RWPE1 (cell line): ENCODE measurements at places on chromosomes 11 and 22.

- DNase-seq, result no peak
Measured at GRCh38 chr11:23988381-23989006, 508.4 kb upstream of the LUZP2 start.

- no peak for DNase-seq
Measured at GRCh38 chr11:126443120-126443519, 87.6 kb downstream of the ST3GAL4 start.

- DNase-seq, result peak; percentile 11
Measured at GRCh38 chr11:49208006-49208721, at the start of gene FOLH1. TSS of gene FOLH1 (minus strand) at chr11:49208602. CDS start at chr11:49208409, 193 bp downstream.

- no peak for DNase-seq
Measured at GRCh38 chr22:33748714-33749113, 171.6 kb downstream of the LARGE1 start.

DNA sequence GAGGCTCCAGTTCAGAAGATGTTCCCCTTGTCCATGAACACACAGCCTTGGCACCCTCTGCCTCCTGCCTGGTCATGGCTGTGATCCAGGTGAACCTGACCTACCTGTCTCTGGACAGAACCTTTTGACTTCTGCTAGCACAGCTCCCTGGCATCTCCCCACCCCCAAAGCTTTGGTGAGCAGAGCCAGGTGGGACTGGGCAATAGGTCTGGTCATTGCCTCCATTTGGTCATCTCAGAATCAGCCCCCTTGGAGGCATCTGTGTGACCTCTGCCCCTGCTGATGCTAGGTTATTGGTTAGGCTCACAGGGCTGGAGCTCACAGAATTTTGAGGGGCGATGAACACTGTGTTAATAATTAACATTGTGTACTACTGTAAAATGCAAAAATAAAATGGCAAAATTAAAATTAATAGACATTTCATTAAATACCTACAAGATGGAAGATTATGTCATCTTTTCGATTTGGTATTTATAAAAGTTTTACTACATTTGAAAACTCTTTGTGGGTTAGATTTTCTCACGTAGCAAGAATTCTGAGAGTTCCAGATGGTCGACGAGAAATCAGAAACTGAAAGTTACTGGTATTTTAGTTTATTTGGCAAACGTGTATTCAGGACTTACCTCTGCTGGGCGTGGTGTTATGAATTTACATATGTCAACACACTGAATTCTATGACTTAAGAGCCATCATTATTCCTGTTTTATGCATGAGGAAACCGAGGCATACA, 8.3 kb upstream of the KIAA0930 start:
- DNase-seq, result no peak

DNA sequence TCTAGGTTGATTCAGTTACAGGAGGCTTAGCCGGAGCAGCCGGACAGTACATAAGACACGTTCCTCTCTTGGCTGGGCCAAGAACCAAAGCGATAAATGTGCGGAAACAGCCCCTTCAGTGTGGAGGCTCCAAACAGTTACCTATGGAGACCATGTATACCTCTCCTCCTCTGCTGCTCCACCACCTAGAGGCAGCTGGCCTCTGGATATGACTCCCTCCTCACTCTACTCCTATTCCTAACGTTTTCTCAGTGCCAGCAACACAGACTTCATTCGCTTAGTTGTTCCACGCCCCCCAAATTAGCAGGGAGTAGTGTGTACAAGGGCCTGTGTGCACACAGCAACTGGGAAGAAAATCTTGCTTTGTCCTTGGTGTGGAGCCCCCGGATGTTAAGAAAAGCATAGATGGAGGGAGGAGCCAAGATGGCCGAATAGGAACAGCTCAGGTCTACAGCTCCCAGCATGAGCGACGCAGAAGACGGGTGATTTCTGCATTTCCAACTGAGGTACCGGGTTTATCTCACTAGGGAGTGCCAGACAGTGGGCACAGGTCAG, 362.3 kb upstream of the KIRREL3 start:
- no peak for DNase-seq

DNA sequence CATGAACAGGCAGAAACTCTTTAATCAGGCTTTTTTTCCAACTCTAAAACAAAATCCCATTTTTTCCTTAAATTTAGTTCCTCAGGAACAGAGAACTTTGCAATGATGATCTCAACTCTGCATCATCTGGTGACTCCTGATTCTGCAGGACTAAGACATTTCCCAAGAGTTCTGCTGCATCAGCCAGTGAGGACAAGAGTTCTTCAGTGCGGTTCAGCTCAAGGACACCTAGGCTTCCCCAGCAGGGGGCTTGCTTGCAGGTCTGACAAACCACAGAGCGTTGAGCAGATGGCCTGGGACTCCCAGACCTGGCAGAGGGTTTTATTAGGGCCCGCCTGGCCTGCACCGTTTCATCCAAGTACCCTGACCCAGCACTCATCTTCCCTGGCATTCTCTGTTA, 6.4 kb downstream of the CDCA5 start:
- no peak for DNase-seq

- no peak for DNase-seq
Measured at GRCh38 chr11:64410404-64410734, 51.4 kb downstream of the RPS6KA4 start.

DNA sequence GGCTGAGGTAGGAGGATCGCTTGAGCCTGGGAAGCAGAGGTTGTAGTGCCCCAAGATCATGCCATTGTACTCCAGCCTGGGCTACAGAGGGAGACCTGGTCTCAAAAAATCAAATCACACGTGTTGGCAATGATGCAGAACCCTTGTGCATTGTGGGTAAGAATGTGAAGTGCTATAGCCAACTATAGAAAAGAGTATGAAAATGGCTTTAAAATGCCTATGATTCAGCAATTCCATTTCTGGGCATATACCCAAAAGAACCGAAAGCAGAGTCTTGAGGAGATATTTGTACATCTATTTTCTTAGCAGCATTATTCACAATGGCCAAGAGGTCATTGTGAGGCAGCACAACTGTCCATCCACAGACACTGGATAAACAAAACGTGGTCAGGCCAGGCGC, 2.6 kb upstream of the FADS3 start:
- DNase-seq, result no peak

GRCh38 chr11:26333906-26334305, 2.0 kb downstream of the ANO3 start:
- no peak for DNase-seq

DNA sequence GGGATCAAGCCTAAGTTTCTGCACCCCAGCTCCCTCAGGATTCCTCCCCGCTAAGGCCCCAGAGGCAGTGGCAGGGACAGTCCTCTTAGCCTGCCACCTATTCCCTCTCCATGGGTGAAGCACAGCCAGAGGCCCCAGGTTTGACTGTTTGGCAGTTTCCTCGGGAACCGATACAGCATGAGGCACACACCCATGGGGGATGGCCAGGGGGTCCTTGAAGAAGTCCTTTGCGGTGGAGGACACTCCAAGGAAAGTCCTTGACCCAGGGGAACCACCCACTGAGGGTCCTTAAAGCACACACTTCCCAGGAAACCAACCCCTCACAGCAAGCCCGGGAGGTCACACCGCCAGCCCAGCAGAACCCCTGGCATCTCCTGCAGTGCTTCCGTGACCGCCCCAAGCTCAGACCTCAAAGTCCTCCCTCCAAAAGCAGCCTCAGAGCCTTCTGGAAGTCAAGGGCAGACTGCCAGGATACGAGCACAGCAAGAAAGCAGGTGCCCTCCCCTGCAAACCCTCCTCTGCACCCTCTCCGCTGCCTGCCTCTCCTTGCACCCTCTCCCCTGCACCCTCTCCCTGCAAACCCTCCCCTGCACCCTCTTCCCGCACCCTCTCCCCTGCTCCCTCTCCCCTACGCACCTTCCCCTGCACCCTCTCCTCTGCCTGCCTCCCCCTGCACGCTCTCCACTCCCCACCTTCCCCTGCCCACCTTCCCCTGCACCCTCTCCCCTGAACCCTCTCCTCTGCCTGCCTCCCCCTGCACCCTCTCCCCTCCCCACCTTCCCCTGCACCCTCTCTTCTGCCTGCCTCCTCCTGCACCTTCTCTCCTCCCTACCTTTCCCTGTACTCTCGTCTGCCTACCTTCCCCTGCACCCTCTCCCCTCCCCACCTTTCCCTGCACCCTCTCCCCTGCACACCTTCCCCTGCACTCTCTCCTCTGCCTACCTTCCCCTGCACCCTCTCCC, 1.4 kb downstream of the SIGIRR start:
- DNase-seq, result no peak

DNA sequence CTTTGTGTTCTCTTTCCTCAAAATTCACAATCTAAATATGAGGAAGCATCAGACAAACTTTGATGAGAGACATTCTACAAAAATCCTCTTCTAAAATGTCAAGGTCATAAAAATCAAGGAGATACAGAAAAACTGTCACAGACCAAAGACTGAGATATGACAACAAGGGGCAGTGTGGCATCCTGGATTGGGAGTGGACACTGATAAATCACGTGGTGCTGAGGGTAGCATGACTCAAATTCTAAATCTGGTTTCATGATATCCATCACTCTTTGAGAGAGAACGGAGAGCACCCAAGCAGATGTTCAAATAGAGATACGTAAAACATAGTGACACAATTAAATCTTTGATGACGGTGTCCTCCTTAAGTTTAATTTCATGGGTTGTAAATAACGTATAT, 13.0 kb upstream of the CARD18 start:
- DNase-seq, result no peak

- DNase-seq, result no peak
Measured at GRCh38 chr22:41561788-41562187, 978 bp downstream of the CSDC2 start.

DNA sequence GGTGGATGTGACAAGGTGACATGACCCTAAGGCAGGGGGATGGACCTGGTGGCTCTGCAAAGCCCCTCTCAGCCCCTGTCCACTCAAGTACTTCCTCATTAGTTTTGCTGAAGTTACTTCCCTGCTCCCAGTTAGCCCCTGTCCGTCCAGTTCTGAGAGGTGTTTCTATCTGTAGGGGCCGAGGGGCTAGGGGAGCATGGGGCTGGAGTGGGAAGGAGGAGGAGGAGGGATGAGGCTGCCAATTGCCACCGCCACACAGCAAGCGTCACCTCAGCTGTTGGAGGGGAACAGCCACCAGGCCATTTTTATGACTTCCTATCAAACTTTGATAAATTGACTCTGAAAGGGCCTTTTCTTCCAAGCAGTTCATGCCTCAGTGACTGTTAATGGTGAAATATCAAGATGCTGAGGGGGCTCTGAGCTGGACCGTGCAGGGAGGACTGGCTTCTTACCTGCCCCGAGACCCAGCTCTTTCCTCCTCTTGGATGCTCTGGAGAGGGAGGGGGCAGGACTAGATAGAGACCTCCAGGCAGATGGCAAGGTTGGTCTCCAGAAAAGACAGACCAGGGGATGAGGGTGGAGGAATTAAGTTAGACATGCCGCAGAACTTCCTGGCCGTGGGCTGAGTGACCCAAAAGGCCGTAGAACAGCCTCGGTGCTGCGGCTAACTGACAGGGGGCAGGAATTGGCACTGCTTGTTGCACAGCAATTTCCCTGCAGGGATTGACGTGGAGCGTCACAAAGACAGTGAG, 137.0 kb downstream of the ST3GAL4 start:
- DNase-seq, result no peak

GRCh38 chr22:38485783-38486182, 17.9 kb downstream of the KDELR3 start:
- no peak for DNase-seq

- no peak for DNase-seq
Measured at GRCh38 chr22:28299309-28299708, 380.3 kb upstream of the PITPNB start.

DNA sequence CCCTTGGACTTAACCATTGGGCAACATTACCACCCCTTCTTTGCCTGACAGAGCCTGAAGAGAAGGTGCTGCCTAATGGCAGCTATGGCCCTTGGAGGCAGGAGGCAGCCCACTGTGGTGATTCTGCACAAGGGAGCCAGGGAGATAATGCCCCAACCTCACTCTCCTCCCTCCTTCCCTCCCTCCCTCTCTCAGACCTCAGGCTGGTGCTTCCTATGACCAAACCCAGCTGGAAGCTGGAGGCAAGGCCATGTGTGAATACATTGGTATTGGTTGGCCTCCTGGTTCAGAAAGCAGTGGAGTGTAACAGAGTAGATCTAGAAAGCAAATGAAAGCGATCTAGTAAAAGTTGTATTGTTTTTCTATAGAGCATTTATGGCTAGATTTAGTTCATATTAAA, 233.1 kb downstream of the CSNK2A3 start:
- no peak for DNase-seq

- DNase-seq, result no peak
Measured at GRCh38 chr11:22626573-22627239, 1.1 kb upstream of the FANCF start.

GRCh38 chr11:68649851-68650555, 34.3 kb upstream of the GAL start:
- no peak for DNase-seq

- no peak for DNase-seq
Measured at GRCh38 chr11:46949297-46949696, 12.7 kb downstream of the CSTPP1 start.

DNA sequence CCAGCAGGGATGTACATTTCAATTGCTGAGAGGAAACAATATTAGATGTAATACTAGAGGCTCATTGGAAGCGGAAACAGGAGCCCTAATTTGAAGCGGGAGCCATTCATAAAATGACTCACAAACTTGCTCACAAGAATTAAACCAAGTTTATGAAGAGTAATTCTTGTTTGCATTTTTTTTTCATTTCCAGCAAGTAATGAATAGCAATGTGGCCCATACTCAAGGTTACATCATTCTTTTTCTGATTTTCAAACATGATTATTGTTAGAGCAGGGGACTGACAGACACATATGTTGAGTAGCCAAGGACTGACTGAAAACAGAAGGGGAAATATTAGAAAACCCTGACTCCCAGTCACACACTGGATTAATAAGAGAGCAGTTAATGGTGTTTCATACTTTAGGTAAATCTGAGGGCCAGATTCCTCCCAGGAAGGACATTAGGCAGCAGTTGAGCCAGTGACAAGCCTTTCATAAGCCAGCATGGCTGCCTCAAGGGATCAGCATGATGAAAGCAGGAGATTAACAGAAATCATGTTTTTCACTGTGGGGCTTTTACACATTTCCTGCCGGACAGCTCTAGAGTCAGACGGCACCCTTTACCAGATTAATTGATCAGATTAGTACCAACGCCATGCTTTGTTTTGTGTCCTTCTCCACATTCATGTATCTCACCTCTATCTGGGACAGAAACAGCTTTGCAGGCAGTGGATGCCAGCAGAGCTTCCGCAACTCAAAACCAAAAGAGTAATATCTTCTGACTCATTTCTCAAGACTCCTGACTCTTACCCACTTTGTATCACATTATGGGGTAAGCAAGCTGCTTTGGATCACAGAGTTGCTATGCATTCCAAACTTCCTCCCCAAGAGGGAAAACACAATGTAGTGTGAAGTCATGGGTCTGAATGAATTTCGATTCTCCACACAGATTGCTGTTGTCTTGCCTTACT, 831.6 kb downstream of the KCNA4 start:
- no peak for DNase-seq

- no peak for DNase-seq
Measured at GRCh38 chr11:106178361-106178760, 100.9 kb downstream of the AASDHPPT start.
